ENCODE measurements at places on chromosomes 12 and 14. TPM values are rescaled to one million over a fixed set of nuclear protein-coding genes. Genes with fewer than 3 reads are reported as not detected.

The SMIM41 gene
- total RNA-seq: 0.66 TPM

The KCNA5 gene
- total RNA-seq: 0.33 TPM

GRCh38 chr12:14554281-14555007 is 13.2 kb downstream of the PLBD1 start:
- no peaks in the 10 kb centered on the region for H3K36me3 ChIP-seq
- H3K27me3 ChIP-seq: no peaks in the 10 kb centered on the region
- H3K4me3 ChIP-seq: no peak overlapping the region
- DNase-seq: peak; percentile 85
- peak overlapping the region; percentile 43 for H3K27ac ChIP-seq
- H3K4me1 ChIP-seq: peaks cover 28% of the 10 kb centered on the region

GRCh38 chr12:111590552-111590951 is 8.6 kb downstream of the ATXN2 start:
- H3K27ac ChIP-seq: no peak overlapping the region
- H3K27me3 ChIP-seq: no peaks in the 10 kb centered on the region
- peaks cover 38% of the 10 kb centered on the region for H3K4me1 ChIP-seq
- H3K4me3 ChIP-seq: no peak overlapping the region
- H3K36me3 ChIP-seq: no peaks in the 10 kb centered on the region

GRCh38 chr14:57319636-57320192 is 50.9 kb downstream of the AP5M1 start:
- H3K36me3 ChIP-seq: no peaks in the 10 kb centered on the region
- H3K27me3 ChIP-seq: no peaks in the 10 kb centered on the region
- DNase-seq: no peak
- H3K27ac ChIP-seq: no peak overlapping the region

GRCh38 chr12:104285740-104286515 is 17.6 kb upstream of the EID3 start:
- no peak overlapping the region for H3K4me3 ChIP-seq
- peak overlapping the region; percentile 95 for H3K27ac ChIP-seq
- DNase-seq: no peak
- peaks cover 29% of the 10 kb centered on the region for H3K4me1 ChIP-seq
- no peaks in the 10 kb centered on the region for H3K27me3 ChIP-seq
- no peaks in the 10 kb centered on the region for H3K36me3 ChIP-seq

DNA sequence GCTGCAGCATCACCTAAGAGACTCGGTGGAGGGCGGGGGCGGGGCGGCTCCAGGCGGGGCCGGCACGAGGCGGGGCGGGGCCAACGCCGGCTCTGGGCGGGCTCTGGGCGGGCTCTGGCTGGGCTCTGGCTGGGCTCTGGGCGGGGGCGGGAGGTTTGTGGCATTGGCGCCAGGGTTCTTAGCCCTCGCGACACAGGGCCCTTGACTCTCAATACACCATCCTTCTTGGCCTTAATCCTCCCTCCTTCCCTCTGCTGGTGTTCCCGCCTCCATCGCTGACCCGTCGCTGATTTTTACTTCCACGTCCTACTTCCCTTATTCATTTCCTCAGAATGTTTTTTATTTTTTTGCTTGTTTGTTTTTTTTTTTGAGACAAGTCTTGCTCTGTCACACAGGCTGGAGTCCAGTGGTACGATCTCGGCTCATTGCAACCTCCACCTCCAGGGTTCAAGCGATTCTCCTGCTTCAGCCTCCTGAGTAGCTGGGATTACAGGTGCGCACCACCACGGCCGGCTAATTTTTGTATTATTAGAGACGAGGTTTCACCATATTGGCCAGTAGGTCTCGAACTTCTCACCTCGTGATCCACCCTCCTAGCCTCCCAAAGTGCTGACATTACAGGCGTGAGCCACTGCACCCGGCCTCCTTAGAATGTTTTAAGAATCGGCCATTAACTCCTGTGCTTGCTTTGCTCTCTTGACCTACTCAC is at the start of gene BLTP3B:
TSS of gene BLTP3B (minus strand) at position 24 of the 709 bp plus-strand sequence. CDS start 239 bp downstream, outside the sequence.
- DNase-seq: peak; percentile 91
- H3K27me3 ChIP-seq: no peaks in the 10 kb centered on the region
- H3K4me1 ChIP-seq: peaks cover 14% of the 10 kb centered on the region

DNA sequence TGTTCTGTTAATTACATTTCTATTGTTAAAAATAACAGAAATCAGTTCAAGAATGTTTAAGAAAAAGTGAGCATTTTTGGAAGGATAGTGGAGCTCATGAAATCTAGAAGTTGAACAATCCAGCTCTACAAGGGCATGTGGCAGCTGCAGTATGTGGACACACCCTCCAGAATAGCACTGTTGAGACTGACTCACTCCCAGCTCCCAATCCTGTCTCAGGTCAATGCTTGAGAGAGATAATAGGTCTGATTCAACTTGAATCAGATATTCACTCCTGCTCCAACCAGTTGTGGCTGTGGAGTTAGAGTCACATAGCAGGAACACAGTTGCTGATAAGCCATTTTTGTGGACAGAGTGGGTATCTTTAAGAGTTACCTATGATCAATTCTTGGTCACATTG is 113.0 kb upstream of the NTF3 start:
- no peak overlapping the region for H3K27ac ChIP-seq
- no peak overlapping the region for H3K4me3 ChIP-seq
- no peaks in the 10 kb centered on the region for H3K4me1 ChIP-seq
- no peaks in the 10 kb centered on the region for H3K27me3 ChIP-seq

GRCh38 chr14:67567654-67568053 is 32.4 kb downstream of the PIGH start:
- H3K4me3 ChIP-seq: no peak overlapping the region
- peak overlapping the region; percentile 82 for H3K27ac ChIP-seq
- no peaks in the 10 kb centered on the region for H3K27me3 ChIP-seq
- peak; percentile 30 for DNase-seq
- H3K4me1 ChIP-seq: peaks cover 7% of the 10 kb centered on the region

DNA sequence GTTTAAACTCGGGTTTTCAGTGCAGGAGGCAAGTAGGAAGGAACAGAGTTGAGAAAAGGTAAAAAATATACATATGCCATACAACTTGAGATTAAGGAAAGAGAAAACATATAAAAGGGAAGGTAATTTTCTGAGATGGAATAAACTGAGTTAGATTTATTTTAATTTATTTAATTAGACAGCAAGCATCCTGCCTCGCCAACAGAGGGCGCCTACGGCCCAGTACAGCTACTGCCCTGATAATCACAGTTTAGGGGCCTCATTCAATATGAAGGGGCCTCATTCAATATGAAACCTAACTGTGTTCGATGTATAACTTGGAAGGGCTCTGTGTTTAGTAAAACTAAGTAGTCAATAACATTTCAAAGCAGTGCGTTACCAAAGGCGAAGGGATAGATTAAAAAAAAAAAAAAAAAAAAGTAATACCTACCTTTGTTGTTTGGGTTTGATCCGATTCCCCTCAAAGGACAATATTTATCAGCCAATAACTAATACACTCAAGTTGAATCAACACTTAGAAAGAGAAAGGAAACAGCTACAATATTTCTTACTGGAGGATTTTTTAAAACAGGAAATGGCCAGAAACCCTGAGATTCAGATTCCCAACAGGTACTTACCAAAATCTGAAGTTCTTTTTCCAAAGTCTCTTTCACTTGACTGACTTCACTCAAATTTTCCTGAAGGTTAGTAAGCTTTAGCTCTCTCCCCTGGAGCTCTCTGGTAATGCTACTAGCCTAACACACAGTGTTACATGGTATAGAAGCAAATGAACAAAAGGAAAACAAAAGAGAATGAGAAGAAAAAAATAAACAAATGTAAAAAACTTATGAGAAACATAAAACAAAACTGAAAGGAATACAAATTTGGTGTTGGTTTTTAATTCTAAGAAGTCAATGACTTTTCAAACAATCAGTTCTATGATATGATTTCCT is 70.0 kb upstream of the VPS33A start:
- no peaks in the 10 kb centered on the region for H3K27me3 ChIP-seq
- no peaks in the 10 kb centered on the region for H3K4me1 ChIP-seq
- peak; percentile 24 for DNase-seq
- H3K4me3 ChIP-seq: no peak overlapping the region

Measured in body of pancreas (tissue), 4 donors.